ENCODE measurements at places on chromosomes 2 and 18.
A peak's percentile ranks its signal among the peaks of the same experiment; 100 is the strongest.

- DNase-seq, result no peak
These were observed 98.7 kb upstream of the VWC2L start for GRCh38 chr2:214311931-214312749.

DNA sequence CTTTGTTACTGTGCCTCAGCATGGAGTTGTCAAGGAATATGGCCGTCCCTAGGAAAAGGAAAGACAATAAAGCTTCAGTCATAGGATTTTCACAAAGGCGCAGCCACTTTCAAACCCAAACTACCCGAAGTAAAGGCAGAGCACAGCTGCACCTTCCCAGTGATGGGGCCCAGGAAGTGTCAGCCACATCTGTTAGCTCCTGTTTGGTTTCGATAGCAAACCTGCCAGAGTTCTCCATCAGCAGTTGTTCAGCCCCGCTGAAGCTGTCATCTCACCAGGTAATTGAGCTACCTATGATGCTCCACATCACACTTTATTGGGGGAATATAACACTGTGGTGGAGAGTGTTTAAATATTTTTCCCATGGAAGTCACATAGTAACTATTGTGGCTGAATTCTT is 80.7 kb downstream of the LRATD1 start:
- DNase-seq, result no peak

DNA sequence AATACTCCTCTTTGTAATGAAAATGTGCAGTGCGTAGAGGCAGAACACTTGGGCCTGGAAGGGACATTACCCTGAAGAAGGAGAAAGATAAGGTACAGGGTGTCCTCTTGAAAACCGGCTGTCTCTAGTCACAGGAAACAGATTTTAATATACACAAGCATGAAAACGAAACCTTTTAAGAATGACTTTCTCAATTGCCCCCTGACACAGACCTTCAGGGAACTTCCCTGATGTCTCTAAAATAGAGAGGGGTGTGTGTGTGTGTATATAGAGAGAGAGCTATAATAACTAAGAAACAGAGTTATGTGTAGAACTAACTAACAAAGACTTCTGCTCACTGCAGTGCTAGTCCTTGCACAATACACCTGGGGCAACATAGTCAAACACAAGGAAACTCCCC is 780.0 kb downstream of the CNTNAP5 start:
- no peak for DNase-seq

- peak; percentile 97 for DNase-seq
These were observed at the start of the genes MITD1 and MRPL30 for GRCh38 chr2:99180755-99181623. TSS of gene MITD1 (minus strand) at chr2:99181058. CDS start at chr2:99180981, 77 bp downstream. TSS of gene MRPL30 (plus strand) at chr2:99181184. CDS start at chr2:99186204, 5,020 bp downstream.

GRCh38 chr2:8277921-8278571 is 403.8 kb upstream of the ID2 start:
- no peak for DNase-seq

DNA sequence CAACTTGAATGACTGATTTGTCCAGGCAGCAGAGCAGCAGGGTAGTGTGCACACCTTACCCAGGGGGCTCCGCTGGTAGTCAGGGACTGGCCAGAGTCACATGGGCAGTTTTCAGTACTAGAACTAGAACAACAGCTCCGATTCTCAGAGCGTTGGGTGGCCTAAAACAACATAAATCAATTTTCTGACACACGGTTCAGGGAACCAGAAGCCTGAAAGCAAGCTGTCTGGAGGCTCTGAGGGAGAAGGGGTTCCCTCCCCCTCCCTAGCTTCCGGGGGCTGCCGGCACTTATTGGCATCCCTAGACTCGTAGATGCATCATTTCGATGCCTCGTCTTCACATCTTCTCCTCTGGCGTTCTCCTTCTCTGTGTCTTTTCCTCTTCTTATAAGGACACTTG is 13.4 kb upstream of the ITGB6 start:
- DNase-seq, result no peak

GRCh38 chr2:190340369-190340768 is 3.0 kb upstream of the INPP1 start:
- DNase-seq, result no peak

- no peak for DNase-seq
These were observed 528.6 kb upstream of the ID2 start for GRCh38 chr2:8153258-8153718.

- DNase-seq, result no peak
These were observed 18.0 kb downstream of the MBP start for GRCh38 chr18:77114415-77115191.

DNA sequence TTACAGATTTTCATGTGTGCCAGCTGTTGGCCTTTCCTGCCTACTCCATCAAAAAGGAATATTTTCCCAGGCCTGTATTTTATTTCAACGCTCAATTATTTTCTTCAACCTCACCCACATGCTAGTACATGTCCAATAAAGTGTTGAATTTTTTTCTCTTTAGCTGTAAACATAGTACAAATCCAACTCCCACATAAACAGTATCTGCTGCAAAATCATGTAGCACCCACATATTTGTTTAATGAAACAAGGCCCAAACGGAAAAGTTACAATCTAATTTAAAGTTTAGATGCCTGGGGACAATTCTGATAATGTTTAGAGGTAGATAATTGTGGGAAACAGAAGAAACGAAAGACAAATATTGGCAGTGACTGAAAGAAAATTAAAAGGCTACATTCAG is 275.4 kb upstream of the ACVR2A start:
- no peak for DNase-seq

DNA sequence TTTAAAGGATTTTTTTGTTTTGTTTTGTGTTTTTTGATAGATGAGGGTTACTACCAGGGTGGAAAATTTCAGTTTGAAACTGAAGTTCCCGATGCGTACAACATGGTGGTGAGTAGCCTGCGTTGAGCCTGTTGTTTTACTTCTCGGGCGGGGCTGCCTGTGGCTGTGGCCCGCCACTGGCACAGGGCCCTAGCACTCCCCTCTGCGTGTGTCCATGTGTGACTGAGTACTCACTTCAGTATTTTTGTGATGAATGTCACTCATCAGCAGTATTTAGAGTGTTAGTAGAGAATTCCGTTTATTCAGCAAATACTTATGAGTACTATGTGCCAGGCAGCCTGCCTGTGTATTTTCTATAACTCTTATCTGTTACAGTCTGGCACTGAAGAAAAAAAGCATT is 44.3 kb upstream of the SCLY start:
- no peak for DNase-seq

DNA sequence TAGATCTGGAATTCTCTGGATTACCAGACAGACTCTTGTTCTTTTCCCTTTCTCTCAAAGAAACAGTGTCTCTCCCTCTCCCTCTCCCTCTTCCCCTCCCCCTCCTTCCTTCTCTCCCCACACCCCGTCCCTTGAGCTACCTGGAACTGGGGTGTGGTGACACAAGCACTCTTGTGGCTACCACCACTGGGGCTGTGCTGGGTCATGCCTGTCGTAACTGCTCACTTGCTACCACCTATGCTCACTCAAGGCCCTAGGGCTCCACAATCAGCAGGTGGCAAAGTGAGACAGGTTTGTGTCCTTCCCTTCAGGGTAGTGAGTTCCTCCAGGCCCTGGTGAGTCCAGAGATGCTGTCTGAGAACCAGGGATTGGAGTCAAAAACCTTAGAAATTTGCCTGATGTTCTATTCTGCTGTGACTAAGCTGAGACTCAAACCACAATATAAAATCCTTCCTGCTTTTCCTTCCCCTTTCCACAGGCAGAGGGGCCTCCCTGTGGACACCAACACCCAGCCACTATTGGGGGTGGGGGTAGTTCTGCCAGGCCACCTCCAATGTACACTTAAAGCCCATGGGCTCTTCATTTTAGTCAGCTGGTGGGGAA is 70.8 kb downstream of the OXER1 start:
- DNase-seq, result no peak

GRCh38 chr2:197378494-197379307 is 56.1 kb downstream of the SF3B1 start:
- peak; percentile 60 for DNase-seq

GRCh38 chr18:74529811-74530583 is 4.3 kb upstream of the CNDP1 start:
- no peak for DNase-seq

DNA sequence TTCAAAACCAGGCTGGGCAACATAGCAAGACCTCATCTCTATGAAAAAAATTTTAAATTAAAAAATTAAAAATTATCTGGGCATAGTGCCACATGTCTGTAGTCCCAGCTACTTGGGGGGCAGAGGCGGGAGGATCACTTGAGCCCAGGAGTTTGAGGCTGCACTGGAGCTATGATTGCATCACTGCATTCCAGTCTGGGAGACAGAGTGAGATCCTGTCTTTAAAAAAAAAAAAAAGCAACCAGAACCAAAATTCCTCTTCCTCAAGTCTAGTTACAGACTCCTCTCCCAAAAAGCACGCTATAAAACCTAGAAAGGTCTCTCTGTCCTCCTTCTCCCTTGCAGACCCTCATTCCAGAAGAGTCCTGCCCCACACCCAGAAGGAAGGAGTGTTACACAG is 23.9 kb downstream of the TNFAIP6 start:
- no peak for DNase-seq

- DNase-seq, result no peak
These were observed 64.9 kb upstream of the KLHL29 start for GRCh38 chr2:23320058-23320457.

DNA sequence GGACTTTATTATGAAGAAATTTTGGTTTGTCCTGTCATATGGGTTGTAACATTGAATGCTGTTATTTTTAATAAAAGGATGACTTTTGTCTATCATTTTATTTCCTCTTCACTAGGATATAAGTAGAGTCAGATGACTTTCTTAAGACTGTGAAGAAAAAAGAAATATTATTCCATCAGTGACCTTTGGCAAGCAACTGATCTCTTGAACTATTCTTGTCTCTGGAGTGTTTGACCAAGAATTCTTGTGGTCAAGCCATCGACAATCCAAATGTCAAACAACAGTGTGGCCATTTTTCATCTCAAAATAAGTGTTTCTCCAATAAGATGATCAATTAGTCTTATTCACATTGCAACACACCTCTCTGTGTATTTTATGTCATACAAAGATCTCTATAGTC is 24.9 kb downstream of the HOXD1 start:
- DNase-seq, result no peak

GRCh38 chr2:233469261-233470010 is 97.1 kb downstream of the USP40 start:
- DNase-seq, result peak; percentile 36

GRCh38 chr2:48287976-48288375 is 242.0 kb upstream of the STON1 start:
- DNase-seq, result no peak

- no peak for DNase-seq
These were observed 11.7 kb downstream of the BIN1 start for GRCh38 chr2:127095367-127095641.

GRCh38 chr2:241542278-241542605 is 16.3 kb upstream of the BOK start:
- no peak for DNase-seq

- no peak for DNase-seq
These were observed 653.4 kb downstream of the NYAP2 start for GRCh38 chr2:226052772-226053416.

GRCh38 chr2:60515721-60516226 is 37.7 kb downstream of the BCL11A start:
- no peak for DNase-seq

DNA sequence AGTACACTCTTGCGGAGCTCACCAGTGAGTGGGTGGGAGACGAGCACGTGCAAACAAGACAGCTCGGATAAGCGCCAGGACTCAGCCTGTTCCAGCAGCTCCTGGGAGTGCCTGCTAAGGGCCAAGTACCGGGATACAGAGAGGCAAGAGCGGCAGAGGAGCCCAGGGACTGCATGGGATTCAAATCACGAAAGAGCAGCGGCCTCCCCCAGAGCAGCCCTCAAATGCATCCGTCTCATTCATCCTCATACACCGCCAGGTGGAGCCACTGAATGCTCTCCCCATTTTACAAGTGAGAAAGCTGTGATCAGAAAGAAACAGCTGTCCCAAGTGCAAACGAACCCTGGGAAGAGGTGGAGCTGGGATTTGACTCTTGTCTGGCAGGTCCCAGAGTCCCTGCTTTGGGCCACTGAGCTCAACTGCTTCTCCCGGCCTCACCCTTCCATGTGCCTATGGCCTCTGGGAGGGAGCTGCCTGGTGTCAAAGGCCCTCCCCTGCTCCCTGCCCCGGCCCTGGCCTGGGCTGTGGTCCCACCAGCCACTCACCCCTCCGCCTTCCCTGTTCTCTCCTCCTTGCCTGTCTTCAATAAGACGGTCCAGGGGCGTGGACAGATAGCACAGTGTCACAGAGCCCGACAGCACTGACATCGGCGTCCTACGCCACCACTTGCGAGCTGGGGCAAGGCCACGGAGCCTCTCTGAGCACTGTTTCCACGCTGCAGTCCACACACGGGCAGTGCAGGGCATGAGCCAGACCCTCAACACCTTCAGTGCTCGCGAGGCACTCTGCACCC is 72.8 kb upstream of the TAF1B start:
- DNase-seq, result peak; percentile 76

GRCh38 chr18:6855767-6856166 is 126.3 kb downstream of the ARHGAP28 start:
- DNase-seq, result no peak

- no peak for DNase-seq
These were observed 50.1 kb upstream of the MAPRE2 start for GRCh38 chr18:34991152-34991551.

DNA sequence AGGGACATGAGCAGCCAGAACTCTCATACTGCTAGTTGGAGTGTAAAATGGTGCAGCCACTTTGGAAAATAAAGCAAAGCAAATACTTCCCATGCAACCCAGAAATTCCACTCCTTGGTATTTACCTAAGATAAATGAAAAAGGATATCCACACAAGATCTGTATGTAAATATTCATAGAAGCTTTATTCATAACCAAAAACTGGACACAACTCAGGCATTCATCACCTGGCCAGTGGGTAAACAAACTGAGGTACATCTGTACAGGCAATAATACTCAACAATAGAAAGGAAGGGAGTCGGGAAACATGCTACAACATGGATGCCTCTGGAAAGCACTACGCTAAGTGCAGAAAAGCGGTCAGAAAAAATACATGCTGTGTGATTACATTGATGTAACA is 2.5 kb upstream of the LOXHD1 start:
- no peak for DNase-seq

DNA sequence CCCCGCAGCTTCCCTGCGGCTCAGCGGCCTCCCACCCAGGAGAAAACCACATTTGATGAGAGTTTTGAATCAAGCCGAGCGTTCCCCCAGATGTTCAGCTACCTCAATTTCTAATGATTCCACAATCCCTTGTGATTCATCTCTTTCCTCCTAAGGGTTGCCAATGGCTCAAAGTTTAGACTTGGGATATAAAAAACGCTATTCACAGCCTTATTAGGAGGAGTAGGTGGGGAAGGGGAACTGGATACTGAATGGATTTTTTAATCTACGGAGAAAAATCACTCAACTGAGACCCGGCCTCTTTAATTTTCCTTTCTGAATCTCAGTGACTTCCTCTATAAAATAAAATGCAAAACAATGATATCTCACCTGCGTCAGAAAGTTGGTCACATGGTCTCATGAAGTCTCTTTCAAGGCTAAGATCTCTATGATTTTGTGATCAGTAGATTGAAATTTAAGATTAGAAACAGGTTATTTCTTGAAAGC is 192.6 kb upstream of the TCF4 start:
- peak; percentile 48 for DNase-seq

DNA sequence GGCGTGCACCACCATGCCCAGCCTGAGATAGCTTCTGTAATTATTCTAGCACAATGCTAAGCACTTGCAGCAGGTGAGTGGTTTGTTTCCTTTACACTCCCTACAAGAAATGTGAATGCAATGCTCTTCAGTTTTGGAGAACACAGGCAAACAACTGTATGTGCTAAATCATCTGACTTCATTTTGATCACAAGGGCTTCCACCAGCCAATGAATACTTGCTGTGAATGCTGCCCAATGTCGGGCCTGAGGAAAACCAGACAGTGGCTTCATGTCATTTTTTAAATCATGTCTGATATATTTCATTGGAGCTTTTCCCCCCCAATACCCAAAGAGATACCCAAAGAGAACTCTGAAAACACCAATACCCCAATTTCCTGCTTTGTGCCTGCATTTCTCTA is 155.6 kb upstream of the XPO1 start:
- peak; percentile 2 for DNase-seq

- DNase-seq, result no peak
These were observed 43.0 kb upstream of the ZNF804A start for GRCh38 chr2:184555352-184555751.
